Lower lobe of right lung (tissue), 2 donors: ENCODE measurements at places on chromosomes 12 and 14. TPM values are rescaled to one million over a fixed set of nuclear protein-coding genes. Genes with fewer than 3 reads are reported as not detected.

REM2 gene
- total RNA-seq, result 0.83 TPM

DNA sequence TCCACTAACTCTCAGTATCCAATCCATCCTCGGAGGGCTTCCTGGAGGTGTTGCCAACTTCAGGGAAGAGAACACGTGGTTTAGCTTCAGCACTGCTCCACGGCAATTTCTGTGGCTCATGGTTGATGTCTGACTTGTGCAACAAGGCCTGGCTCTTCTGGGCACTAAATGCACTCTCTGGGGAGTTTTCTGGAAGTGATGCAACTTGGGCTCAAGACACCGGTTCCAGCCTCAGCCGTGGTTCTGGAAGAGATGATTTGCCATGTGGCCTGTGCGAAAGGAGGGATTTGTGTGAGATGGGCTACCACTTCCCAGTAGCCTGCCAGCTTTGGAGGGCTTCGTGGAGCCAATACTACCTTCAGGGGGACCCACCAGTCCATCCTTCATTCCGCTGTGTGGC lies 118.6 kb upstream of the RTL1 start:
- DNase-seq, result no peak

- no peak for DNase-seq
Observed at GRCh38 chr12:20220339-20220738, 148.0 kb upstream of the PDE3A start.

GRCh38 chr12:61654698-61655097 lies 605.5 kb upstream of the USP15 start:
- DNase-seq, result no peak

DNA sequence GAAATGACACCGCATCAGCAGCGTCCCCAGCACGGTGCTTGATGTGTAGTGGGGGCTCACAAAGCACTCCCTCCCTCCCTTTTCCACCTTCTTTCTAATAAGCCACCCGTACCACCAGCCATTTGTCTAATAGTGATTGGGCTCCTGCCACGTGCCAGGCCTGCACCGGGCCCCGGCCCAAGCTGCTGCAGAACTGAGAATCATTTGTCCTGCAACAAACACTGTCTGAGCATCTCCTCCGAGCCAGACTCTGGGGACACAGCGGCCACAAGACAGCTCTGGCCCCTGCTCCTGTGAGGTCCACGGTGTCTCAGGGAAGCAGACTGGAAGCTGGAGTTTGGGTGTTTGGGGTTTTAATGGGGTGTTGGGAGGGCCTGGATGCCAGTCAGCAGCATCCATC lies 43.9 kb downstream of the MVK start:
- DNase-seq, result no peak

DNA sequence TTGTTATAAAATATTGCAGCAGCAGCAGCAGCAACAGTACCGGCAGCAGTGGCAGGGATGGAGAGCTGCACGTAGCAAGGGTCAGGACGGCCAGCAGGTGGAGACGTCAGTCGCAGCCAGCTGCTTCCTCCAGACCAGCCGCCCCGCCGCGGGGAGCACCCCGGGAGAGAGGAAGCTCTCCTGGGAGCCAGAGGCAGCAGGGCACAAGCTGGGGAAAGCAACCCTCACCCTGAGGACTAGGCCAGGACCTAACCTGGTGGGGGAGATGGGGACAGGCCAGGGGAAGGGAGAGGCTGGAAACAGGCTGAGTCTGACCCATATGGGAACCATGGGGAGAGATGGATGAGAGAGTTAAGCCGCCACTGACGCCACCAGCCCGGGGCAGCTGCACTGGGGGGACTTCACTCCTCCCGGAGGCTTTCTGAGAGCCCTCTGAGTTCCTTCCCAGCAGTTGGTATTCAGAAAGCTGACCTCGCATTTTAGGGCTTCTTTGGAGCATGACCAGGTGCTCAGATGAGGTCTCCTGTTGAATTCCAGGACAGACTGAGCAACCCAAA lies 56.3 kb downstream of the SPTB start:
- peak; percentile 87 for DNase-seq

DNA sequence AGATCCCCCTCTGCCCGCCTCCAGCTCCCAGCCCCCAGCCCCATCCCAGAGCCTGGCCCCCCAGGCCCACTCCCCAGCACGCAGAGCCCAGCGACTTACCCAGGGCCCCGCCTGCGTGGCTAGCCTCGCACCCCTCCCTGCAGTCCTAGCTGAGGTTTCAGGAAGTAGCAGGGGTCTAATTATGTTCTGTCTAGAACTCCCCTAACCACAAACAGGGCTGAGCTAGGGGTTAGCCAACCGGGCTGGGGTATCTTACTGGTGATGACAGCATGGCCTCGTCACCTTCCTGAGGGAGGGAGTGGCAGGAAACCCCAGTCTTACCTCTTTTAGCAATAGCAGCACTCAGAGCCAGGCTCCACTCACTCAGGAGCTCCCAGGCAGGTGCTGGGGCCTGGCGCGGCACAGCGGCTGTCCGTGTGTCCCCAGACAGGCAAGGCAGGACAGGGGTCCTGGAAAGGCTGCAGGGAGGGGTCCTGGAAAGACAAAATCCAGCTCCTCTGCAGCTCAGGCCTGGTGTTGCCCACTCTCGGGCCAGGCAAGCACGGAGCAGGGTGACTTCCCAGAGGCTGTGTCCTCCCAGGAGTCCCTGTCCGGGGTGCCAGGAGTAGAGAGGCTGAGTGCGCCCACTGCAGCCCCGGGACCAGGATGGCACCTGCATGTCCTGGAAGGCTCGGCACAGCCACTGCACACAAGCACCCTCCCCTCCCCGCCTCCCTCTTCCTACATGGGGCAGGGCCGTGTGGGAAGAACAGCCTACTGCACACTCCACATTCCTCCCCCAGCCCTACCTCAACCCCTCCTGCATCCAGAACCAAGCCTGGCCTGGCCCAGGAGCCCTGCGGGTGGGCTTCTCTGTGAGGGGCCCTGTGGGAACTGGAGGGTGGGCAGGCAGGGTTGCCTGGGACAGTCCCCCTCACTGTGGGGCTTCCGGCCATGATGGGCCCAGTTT lies at the start of gene GPR132:
Gene GPR132, minus strand, starts transcription at position 151 of the 949 bp plus-strand sequence. CDS start 10,010 bp downstream, outside the sequence.
- peak; percentile 76 for DNase-seq
